ENCODE measurements at places on chromosomes 7 and 10.

DNA sequence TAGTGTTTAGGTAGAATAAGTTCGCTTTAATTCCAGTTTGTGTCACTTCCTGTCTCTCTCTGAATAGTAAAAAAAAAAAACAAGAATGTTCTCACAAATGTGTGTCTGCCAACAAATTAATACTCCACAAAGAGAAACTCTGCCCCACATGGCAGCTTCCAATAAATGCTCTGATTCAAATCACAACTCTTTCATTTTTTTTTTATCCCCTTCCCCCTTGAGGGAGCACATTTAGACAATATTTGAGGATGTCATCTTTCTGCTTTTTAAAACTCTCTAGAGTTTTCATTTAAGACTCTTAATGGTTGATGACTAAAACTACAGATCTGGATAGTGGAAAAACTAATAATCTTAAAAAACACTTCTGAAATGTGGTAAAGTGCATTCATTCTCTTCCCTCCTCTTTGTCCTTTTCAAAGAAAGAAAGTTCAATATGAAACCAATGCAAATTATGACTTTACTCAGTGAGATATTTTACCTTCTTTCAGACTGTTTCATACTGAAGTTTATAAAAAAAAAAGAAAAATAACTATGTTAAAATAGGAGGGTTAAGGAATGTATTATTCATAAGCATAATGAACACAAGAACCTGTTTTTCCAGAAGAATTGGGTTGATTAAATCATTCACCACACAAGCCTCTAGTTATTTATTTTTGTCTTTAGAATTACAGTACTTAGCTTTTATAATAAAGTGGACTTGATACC is 42.3 kb downstream of the ARID5B start:
- DNase-seq: no peak

DNA sequence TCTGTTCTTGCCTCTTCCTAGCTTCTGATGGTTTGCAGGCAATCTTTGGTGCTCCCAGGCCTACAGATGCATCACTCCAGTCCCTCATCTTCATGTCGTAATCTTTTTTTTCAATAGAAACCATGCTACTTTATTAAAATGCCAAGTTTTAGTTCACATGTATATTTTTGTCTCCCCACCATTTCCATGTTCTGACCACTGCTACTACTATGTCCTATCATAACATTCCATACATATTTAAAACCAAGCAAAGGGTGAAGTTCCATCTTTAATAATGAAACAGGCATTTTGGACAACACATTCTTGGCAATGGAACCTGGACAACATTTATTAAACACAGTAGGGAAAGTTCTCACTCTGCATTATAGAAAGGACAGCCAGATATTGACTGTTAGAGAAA is 58.8 kb downstream of the ZNF518A start:
- DNase-seq: no peak

- no peak for DNase-seq
Observed at GRCh38 chr10:14022954-14023672, 307.6 kb downstream of the FRMD4A start.

- no peak for DNase-seq
Observed at GRCh38 chr7:68433462-68434070, 1164.7 kb upstream of the AUTS2 start.

DNA sequence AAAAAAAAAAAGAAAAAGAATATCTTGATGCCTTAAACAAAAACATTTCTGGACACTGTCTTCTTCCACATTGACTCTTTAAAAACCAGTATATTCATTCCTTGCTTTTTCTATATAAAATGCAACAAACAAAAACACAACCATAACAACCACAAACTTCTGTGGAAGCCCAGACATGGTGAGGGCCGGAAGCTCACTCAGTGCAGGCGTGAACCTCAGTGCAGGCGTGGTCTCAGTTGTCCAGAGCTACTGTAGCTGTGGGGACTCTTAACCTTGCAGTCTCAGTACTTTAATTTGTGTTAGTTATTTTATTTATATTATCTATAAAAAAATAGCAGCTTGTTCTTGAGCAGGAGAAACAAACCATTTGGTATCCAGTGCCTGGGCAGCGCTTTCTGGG is 131.8 kb downstream of the DOCK1 start:
- DNase-seq: no peak

DNA sequence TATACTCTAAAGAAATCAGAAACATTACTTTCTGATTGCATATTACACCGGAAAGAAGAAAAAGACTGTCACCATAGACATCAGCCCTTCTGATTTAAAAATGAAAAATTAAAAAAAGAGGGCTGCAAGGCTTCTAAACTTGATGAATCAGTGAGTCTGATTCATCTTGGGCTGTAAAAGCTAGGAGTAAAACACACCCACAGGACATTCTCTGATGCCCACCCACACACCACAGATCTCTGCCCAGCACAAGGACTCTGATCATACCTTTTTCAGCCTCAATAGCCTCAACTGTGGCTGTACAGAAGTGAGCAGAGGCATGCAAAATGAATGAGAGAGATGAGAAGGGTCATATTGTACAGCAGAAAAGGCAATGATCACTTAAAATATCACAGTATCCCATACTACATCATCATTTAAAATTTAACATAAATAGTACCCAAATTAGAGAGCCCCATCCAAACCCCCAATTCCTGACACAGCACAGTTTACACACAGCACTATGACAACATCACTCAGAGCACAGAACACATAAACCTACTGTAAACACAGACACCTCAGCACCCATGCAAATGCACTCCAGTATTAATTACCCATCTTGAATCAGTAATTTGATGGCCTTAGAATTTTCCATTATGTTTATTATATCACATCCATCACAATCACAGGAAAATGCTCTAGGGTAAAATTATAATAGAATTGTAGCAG is 6.4 kb upstream of the MSS51 start:
- DNase-seq: no peak

GRCh38 chr7:155584763-155585531 is 38.6 kb upstream of the CNPY1 start:
- DNase-seq: no peak

GRCh38 chr7:130947792-130948580 is 214.0 kb upstream of the KLF14 start:
- no peak for DNase-seq

DNA sequence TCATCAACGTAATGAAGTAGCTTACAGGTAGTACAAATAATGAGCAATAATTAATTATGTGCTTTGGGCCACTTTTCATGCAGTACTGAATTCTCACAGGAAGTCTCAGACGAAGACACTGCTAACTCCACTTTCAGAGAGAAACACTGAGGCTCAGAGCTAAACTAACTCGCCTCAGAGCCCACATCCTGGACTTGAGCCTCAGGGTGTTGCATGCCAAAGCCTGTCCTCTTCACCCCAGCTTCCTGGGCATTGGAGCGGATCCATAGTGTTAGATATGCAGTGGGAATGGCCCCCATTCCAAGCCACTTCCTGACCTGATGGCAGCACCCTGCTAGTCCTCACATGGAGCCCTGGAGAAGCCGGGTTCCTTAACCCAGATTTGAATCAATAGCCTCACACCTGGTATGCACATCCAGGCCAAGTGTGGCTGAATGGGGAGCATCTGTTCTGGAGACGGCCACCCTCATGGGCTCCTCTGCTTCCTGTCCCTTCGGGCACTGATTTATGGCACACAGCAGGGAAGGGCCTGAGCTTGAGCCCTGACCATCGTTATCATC is 265.1 kb upstream of the ZNF32 start:
- no peak for DNase-seq

DNA sequence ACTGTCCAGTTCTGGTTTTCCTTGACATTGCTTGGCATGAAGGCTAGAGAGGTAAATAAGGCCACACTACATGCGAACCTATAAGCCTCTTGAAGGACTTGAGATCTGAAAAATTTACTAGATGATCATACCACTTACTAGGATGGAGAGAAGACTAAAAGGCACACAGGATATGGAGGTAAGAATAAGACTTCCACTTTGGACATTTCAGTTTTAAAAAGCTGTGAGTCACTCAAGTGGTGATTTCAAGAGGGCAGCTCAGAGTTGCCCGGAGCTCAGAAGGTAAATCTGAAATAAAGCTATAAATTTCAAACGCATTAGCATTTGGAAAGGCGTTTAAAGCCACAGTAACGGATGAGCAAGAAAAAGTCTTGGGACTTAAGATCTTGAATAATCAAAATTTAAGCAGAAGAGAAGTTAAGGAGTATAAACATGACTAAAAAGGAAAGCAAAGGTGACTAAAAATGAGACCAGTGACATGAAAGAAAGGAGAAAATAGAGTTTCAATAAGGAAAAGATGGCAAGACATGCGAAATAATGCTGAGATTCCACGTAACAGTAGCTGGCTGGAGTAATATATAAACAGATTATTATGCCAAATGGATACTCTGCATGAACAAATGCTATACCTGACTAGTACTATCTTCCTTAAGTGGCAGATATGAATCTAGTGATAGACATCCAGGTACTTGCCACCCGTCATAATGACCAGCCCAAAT is 68.3 kb downstream of the SNX13 start:
- DNase-seq: no peak

DNA sequence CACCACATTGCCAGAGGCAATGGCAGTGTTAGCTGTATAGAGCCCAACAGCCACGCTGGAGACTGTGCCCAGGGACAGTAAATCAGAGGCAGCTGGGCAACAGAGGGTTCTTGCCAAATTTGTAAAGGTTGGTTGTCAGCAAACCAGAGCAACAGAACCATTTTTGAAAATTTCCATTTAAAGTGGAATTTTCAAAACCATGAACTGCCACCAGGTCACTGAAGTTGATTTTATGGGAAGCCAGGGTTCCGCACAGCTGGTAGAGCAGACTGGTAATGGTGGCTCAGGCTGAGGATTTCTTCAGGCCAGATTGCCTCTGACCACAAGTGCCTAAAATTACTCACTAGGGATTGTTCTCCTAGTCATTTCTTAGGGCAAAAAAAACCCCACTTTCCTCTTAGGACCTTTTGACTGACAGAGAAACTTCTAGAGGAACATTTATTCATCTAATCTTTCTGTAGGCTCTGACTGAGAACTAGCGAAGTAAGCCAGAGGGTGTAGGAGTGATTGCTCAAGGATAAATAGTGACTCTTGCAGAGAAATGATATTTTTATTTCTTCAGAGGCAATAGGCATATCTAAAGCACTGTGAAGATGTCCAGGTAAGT is 342.4 kb downstream of the BBS9 start:
- no peak for DNase-seq

DNA sequence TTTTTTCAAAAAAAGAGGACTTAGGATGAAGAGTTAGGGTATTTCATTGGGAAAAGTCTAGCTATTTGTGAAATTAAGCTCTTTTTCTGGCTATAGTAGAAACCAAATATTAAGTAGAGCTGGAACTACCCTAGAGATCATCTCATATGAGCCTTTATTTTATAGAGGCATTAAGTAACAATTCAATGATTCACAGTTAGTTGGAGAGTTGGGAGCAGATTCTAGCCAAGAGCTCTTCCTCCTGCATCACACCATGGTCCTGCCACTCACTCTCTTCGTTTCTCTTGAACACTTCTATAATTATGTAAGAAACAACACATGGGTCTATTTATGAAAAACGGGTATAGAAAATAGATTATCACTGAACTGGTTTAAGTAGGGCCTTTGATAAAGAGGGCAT is 76.1 kb upstream of the ANK3 start:
- no peak for DNase-seq

GRCh38 chr7:72343991-72344390 is 68.1 kb downstream of the CALN1 start:
- no peak for DNase-seq

DNA sequence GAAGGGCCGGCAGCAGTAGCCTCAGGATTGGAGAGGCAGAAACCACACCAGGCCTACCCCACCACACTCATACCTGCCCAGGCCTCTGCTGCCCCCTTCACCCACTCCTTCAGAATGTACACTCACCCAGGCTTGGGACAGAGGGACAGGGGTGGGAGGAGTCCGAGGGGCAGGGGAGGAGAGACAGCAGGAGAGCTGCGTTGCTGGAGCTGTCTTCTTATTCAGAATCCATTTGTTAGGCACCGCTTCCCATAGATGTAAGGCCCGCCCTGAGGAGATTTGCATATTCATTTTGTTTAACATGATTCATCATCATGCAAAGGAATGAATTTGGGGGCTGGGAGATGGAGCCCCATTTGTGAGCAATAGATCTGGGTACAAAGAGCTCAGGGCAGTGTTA is 156.7 kb downstream of the CDH23 start:
- DNase-seq: no peak

DNA sequence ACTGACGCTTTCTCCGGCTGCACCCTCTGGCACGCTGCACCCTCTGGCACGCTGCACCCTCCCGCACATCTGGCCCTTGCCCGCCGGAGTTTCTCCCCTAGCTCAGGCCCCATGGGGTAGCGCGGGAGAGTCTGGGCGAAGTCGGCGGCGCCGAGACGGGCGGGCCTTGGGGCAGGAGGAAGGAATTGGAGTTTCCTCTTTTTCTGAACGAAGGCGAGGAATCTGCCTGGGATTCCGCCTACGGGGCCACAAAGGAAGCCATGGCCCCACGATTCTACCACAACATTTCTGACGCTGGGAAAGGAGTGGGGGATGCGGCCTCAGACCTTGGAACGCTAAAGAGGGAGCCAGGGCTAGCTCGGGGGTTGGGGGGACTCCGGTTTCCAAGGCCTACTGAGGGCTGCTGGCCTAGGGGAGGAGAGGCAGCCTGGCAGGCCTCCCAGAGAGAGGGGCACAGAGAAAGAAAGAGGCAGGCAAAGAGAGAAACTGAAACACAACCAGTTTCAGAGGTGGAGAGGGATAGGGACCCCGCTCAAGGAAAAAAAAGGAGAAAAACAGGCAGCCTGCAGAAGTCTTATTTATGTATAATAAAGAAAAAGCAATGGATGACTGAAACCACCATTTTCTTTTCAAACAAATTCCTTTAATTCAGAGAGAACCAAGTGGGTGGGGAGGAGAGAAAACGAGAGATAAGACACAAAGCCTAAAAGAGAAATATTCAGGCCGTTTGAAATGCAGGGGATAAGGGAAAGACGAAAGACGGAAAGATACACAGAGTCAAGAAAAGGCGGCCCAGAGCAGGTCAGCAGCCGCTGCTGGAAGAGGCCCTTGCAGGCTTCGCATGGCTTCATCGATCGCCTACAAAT is 4.3 kb downstream of the TLX1 start:
- no peak for DNase-seq

- DNase-seq: no peak
Observed at GRCh38 chr7:136528329-136528728, 340.1 kb upstream of the CHRM2 start.

DNA sequence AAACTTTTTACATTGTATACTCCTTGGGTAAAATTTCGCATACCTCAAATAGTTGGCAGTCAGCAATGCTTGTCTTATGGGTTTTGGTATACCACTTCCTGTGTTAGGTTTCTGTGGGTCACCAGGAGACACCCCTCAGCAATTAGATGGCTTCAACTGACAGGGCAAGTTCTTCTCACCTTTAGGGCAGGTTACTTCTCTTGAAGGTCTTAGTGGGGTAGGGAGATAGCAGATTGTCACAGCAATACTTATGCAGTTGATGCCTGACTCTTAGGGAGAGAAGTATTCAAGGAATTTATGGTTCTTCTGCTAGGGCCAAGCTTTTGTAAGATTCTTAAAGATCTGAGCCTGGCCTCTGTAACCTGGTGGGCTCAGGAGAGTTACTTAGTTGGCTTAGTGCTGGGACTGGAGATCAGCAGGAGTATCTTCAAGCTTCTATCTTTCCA is 42.9 kb downstream of the MKLN1 start:
- no peak for DNase-seq

- DNase-seq: no peak
Observed at GRCh38 chr7:44650242-44650641, 43.8 kb downstream of the OGDH start.
